ENCODE measurements at places on chromosomes 2 and 18.

- no peak for DNase-seq
Measured at GRCh38 chr2:234480337-234480736, 16.5 kb downstream of the ARL4C start.

DNA sequence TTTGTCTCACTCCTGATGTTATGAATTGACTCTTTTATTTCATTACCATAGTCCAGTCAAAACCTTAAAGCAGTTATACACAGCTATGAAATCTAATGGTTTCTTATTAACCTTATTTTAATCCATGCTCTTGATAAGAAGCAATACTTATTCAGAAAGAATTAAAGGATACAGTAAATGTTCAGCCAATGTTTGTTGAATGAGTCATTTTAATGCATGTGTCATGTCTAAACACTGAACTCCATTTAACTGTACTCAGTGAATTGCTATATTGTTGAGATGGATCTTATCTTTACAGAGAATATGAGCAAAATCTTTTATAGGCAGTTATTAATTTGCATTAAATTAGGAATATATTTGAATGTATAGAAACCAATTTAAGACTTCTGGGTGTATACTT, 135.1 kb upstream of the TFPI start:
- no peak for DNase-seq

- DNase-seq = no peak
Measured at GRCh38 chr2:104854498-104855220, 744 bp downstream of the POU3F3 start.

DNA sequence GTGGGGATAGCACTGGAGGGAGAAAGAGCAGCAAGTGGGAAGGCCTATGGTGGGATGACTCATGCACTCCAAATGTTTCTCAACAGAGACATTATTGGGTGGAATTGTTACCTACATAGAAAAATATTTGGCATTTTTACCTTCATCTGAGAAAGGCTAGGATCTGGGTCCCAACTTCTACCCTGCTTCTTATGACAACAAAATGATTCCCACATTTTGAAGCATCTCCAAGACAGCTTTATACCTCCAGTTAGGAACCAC, 908.9 kb upstream of the GYPC start:
- DNase-seq = no peak

DNA sequence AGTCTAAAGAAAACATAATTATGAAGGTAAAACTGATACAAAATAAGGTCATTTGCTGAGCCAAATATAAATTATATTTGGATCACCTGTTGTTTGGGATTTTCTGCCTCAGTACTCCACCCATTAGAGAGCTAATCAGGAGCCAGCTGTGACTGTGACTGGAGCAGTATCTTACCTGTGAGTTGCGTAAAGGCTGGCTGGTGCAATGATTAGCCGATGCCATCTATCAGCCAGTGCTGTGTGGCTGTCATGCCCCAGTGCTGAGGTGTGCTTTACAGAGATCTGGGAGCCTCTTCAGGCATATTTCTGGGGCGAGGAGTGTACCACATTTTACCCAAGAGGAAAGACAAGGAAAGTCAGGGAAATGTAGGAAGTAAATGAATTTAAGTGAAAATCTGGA, 191.8 kb downstream of the LRRTM1 start:
- no peak for DNase-seq

- no peak for DNase-seq
Measured at GRCh38 chr2:239763433-239764097, 261.6 kb downstream of the NDUFA10 start.

DNA sequence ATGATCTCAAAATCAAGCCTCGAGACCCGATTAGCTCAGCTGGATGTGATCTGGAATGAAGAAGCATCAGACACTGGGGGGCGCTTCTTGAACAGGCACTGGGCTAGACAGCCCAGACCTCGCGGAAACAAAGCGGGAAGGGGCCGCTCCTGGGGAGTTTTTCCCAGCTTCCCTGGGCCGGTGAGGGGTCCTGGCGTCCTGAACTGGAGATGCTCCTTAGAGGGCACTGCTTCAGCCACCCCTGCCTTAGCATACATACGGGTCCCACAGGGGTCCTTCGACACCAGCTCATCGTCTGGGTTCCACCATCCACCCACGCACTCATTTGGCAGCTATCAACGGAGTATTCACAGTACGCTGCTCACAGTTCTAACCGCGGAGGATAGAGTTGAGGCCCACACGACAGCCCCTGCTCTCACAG, 146.7 kb downstream of the TSN start:
- no peak for DNase-seq

DNA sequence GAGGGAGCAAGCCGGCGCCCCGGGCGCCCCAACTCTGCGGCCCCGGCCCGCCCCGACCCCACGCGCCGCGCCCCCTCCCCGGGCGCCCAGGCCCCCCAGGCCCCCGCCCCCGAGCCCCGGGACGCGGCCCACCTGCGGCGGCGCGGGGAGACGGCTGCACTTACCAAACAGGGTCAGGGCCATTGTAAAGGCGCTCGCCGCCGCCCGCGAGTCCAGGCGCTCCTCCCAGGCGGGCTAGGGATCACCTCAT, 526 bp downstream of the CHN1 start:
- DNase-seq = no peak

GRCh38 chr2:119104414-119104813, 54.1 kb downstream of the C1QL2 start:
- DNase-seq = no peak

- no peak for DNase-seq
Measured at GRCh38 chr2:176516051-176516602, 246.9 kb downstream of the MTX2 start.

DNA sequence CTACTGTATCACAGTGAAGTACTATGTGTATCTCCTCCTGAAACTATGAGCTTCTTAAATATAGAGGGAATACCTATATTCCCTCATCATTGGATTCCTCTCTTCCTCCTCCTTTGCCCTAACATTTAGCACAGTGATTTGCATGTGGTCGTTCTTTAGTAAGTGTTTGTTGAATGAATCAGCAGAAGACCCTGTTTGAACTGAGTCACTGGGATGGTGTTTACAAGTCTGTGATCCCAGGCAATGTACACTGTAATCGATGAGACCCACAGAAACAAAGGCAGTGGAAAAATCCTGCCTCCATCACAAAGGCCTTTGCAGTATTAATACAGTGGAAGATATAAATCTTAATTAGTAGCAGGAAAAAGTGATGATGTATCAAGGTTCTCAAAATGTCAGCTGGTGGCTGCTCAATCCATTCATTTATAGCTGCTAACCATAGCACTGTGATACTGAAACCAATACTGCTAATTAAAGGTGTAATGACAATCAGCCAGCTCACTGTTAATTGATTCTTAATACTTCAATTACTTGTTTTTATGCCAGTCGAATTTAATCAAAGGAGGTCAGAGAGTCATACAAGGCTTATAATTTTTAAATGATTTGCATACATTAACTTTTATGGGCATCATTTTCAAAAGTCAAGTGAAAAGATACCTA, 20.8 kb upstream of the MYO3B start:
- DNase-seq = no peak

GRCh38 chr2:114238910-114239559, 203.4 kb upstream of the DPP10 start:
- no peak for DNase-seq

DNA sequence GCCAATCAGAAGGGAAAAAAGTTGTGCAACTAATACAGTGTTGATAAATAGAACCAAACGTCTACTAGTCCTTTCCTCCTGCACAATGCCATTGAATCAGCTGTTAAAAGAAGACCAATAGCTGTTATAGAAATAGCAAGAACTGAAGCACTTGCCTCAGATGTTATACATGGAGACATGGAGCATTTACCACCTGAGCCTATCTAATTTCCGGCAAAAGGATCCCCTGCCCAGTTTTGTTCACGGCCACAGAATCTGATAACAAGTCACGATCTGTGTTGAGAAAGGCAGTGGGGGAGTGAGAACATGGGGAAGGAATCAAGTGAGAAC, 285.4 kb downstream of the ZEB2 start:
- DNase-seq = no peak

- no peak for DNase-seq
Measured at GRCh38 chr2:226526716-226527115, 272.9 kb downstream of the IRS1 start.

DNA sequence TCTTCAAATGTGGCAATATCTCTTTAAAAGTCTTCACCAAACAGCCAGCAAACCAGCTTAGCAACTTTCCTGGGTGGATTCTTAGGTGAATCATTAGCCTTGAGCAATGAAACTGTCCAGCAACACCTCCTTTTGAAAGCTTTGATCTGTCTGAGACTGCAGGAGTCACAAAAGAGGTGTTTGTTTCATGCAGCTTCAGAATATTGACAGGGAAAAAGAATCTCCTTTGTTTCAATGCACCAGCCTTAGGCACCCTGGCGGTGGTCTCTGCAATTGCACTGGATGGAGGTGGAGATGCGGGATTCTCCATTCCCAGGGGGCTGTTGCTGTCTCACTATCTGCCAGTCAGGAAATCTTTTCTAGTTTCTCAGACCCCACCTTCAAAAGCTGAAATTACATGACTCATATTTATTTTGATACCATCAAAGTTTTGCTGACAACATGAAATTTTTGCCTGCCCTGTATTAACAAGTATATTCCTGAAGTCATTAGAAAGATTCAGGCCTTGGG, 76.0 kb upstream of the DSG1 start:
- no peak for DNase-seq

- peak; percentile 8 for DNase-seq
Measured at GRCh38 chr2:101251844-101252407, 760 bp upstream of the CNOT11 start.

DNA sequence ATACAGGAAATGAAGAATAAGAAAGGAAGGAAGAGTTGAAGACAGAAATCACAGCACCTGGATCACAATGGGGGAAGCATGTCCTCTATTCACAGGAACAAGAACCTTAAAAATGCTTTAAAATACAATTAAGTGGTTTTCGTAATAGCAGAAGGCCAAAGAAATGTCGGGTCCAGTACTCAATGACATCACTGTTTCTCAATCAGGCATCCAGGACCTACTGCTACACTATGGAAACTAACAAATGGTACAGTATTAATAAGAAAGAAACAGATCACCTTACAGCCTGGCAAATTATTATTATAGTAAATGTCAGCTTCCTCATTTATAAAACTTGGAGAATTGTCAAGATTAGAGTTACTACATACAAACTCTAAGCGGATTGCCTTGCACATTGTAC, 15.8 kb downstream of the HNRNPLL start:
- no peak for DNase-seq

- no peak for DNase-seq
Measured at GRCh38 chr2:111227716-111228141, 107.0 kb downstream of the BCL2L11 start.

GRCh38 chr2:5250482-5250881, 441.7 kb upstream of the SOX11 start:
- DNase-seq = no peak

GRCh38 chr2:78411303-78411702, 614.2 kb upstream of the REG3G start:
- DNase-seq = no peak

GRCh38 chr18:10365021-10365500, 89.4 kb upstream of the APCDD1 start:
- DNase-seq = no peak

DNA sequence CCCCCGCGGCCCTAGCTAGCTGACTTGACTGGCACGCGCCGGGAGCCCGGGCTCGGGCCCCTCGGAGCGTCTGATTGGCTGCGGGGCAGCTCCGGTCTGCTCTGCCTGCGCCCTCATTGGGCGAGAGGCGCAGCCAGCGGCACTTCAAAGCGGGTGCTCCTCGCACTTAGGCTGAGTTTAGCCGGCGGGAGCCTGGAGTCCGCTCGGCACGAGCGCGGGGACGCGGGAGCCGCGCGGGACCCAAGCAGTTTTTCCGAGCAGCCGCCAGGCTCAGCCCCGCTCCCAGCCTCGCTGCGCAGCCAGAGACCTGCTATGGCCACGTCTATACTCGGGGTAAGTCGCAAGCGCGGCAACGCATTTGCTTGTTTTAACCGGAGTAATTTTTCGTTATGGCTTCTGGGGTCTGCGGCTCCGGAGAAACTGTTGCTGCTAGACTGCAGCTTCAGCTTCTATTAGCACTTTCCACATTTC, at the start of gene SP9:
Gene SP9, plus strand, starts transcription at position 174 of the 471 bp plus-strand sequence. Its CDS starts 139 bp downstream, at position 313.
- DNase-seq = no peak

- DNase-seq = no peak
Measured at GRCh38 chr2:216031960-216032689, 18.8 kb upstream of the MREG start.

DNA sequence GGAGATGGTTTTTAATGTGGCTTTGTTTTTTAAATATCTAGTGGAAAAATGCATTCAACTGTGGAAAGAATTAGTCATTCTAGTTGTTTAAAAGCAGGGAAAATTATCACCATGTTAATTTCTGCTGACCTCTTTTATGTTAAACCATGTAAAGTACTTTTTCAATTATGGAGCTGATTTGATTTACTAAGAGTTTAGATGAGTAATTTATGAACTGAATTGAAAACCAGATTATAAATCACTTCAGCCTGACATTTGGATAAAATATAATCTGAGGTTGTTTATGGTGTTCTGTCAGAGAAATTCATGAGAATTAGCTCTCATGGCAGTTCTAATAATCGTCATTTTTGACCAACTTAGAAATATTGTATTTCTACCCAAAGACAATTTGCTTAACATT, 11.6 kb downstream of the ITGA4 start:
- DNase-seq = no peak

DNA sequence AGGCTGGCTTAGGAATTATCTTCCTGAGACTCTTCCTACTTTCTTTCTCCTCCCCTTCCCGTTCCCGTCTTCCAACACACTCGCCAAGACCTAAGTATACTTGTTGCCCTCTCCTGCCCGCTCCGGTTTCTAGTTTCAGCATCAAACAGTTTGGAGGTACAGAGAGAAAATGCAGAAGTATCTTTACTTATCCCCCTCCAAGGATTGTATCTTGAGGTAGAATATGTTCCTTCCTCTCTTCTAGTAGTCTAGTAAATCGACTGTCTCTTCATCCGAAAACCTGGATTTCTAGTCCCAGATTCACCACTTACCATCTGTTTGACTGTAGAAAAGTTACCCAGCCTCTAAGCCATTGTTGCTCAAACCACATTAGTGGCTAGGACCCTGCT, 755 bp downstream of the EIF4E2 start:
- no peak for DNase-seq

- peak; percentile 57 for DNase-seq
Measured at GRCh38 chr2:106158871-106159270, 35.2 kb downstream of the UXS1 start.

GRCh38 chr18:59048378-59048777, 91.3 kb upstream of the SEC11C start:
- DNase-seq = no peak

DNA sequence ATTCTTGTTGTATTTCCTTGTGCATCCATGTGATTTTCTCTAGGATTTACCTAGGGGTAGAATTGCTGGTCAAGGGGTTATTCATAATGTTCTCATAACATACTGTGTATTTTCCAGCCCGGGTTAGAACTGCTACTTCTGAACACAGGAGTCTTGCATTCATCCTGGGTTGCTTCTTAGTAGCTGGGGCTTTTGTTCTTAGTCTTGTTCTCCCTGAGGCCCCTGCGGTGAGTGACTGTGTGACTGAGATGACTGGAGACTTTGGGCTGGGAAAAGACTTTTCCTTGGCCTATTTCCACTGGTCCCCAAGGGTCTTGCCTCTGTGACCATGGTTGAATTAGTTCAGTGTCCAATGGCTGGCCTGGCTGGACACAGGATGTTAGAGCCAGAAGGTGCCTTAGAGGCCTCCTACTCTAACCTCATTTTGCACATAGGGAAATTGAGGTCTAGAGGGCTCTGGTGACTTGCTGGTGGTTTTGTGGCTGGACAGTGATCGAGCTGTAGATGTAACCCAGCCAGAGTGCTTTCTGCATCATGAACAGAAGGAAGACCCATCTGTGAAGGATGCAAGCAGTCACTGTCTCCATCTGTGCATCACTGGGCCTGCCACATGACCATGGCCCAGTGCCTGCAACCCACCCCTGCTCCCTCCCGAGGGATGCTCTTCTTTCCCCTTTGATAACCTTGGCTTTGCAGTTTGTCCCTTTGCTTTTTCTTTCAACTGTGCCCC, 233.3 kb downstream of the FHOD3 start:
- DNase-seq = no peak

All from activated CD4-positive, alpha-beta T cell treated with anti-CD3 and anti-CD28 coated beads, Interleukin-2, amount 50 U/mL, for 4 hours (primary cell).